ENCODE measurements at places on chromosomes 3 and 15.

DNA sequence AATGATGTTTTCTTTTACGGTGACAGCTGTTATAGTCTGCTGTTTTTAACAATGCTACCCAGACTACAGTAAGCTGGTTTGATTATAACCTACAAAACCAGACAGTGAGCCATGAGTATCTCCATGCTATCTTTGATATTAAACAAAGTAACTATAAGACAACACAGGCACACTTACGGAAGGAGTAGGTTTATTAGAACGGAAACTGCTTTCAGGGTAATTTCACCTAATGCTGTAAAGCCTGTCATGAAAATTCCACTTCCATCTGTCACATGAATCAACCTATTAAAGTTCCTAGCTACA is 33.0 kb downstream of the VPS13C start:
- no peak for DNase-seq

- DNase-seq: no peak
These were observed 59.9 kb downstream of the LRRFIP2 start for GRCh38 chr3:37114251-37115145.

GRCh38 chr3:70233112-70233511 is 79.3 kb downstream of the MDFIC2 start:
- no peak for DNase-seq

DNA sequence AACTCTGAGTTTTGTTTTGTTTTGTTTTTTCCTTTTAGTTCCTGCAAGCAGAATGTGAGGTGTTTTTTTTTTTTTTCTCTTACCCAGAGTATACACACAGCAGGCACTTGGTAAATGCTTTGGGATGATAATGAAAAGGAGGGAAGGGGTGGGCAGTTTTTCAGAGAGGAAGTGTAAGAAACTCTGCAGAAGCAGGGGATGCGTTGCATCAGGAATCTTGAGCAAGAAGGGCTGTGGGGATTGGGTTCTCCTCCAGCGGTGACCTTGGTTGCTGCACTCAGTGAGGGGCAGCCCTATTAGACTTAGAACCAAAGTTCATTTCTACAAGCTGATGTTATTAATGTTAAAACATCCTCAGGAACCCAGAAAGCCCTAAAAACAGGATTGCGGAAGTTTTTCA is 32.2 kb upstream of the TMEM158 start:
- no peak for DNase-seq

- no peak for DNase-seq
These were observed 20.7 kb upstream of the MYZAP start for GRCh38 chr15:57570994-57571393.

DNA sequence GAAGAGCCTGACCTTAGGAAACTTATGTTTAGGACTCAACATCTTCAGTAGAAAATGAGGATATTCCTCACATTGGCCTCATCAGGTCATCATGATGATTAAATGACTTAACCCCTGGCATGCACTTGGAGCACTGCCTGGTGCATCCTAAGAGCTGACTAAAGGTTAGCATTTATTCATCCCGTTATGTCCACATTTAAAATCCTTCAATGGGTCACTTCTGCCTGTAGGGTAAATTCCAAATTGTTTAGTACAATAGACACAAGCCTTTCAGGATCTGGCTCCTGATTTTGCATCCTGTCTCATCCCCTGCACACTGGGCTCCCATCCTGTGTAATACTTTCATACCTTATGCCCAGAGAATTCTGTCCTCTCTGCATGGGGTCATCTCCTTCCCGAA is 195.2 kb upstream of the MCTP2 start:
- DNase-seq: no peak

GRCh38 chr3:82596805-82597204 is 835.4 kb upstream of the GBE1 start:
- no peak for DNase-seq

DNA sequence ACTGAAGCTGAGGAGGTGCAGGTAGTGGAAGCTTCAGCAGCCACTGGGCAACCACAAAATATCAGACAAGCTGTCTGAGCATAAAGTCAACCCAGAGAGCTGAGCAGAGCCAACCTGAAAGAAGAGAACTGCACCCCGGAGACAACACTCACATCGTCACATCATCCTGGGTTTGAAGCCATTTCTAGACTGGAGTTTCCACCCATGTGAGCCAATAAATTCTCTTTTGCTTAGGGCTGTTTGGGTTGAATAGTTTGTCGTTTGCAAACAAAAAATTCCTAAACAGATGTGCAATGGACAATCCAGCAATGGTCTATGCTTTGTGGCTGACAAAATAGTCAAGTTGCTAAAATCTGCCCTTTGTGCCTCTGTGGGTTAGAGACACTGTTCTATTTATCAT is 15.3 kb upstream of the RAD18 start:
- no peak for DNase-seq

DNA sequence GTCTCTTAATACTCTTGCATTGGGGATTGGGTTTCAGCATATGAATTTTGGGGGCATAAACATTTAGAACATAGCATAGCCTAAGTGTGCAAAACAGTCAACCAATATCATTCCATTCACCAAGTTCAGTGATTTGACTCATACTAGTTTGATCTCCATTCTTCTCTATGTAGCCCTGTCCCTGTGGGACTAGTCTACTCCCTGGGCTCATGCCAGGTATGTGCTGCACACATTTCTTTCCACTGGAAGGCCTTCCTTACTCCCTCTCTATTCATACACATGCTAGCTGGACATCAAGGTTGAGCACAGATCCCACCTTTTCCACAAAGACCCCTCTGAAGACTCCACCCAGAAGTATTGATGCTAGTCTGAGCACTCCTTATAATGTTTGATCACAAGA is 5.1 kb downstream of the ZDHHC23 start:
- no peak for DNase-seq

- peak; percentile 57 for DNase-seq
These were observed 127.6 kb upstream of the LMOD3 start for GRCh38 chr3:69250014-69250413.

GRCh38 chr3:81485444-81485865 is 276.0 kb downstream of the GBE1 start:
- DNase-seq: no peak

- DNase-seq: no peak
These were observed 191.1 kb upstream of the RASGRP1 start for GRCh38 chr15:38755718-38756117.

DNA sequence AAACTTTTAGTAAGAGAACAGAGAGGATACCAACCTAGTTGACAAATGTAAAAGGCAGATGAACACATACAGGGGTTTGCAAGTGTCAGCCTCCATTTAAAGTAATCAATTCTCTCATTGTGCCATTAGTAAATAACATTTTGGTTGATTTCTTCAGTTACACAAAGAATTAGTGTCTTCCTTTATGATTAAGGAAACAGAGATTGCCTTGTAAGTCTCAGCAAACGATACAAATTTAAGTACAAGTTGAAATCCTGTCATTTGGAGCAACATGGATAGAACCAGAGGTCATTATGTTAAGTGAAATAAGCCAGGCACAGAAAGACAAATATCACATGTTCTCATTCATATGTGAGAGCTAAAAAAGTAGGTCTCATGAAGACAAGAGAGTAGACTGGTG is 26.1 kb downstream of the MYO5A start:
- no peak for DNase-seq

DNA sequence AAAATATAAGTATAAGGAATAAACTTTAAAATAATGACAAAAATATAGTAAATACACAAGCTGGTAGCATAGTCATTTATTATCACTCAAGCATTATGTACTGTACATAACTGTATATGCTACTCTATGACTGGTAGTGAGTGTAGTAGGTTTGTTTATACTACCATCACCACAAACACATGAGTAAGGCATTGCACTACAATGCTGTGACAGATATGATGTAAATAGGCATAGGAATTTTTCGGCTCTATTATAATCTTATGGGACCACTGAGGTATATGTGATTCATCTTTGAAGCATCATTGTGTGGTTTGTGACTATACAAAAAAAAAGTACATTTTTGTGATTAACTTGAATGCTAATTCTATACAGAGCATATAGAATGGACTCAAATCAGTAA is 35.3 kb upstream of the FBN1 start:
- DNase-seq: no peak

- no peak for DNase-seq
These were observed 10.4 kb downstream of the INO80 start for GRCh38 chr15:41105348-41106334.

GRCh38 chr3:145370870-145371269 is 790.1 kb downstream of the PLOD2 start:
- no peak for DNase-seq

GRCh38 chr15:70066447-70066846 is 31.3 kb downstream of the TLE3 start:
- no peak for DNase-seq

GRCh38 chr3:53361852-53362251 is 14.5 kb upstream of the DCP1A start:
- DNase-seq: no peak

DNA sequence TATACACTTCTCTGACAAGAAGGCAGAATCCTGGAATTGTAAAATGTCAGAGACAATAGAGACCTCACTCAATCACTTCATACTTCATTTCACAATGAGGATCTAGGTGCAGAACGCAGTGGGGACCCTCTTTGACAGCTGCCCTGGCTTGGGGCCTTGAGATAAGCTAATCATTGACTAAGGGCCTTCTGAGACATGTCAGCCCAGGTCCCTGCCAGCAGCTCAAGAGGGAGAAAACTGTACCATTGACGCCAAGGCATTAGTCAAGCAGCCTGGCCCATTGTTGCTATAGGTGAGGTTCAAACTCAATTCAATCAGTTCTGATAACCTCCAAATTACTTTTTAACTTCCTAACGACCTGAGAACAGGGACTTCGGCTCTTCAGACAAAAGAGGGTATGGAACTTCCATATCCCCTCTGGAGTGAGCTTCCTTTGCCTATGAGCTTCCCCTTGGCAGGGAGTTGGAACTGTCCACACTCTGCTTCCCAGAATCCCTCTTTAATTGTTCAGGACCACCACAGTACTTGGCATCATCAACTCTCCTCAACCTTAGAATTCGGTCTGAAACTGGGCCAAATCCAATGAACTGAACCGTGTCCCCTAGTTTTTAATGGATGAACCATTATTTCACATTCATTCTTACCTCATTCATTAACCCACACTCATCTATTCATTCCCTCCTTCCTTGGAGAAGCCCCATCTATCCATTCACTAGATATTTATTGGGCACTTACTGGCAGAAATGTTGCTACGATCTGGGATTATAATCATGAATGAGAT is 1.5 kb upstream of the CYP8B1 start:
- DNase-seq: no peak

DNA sequence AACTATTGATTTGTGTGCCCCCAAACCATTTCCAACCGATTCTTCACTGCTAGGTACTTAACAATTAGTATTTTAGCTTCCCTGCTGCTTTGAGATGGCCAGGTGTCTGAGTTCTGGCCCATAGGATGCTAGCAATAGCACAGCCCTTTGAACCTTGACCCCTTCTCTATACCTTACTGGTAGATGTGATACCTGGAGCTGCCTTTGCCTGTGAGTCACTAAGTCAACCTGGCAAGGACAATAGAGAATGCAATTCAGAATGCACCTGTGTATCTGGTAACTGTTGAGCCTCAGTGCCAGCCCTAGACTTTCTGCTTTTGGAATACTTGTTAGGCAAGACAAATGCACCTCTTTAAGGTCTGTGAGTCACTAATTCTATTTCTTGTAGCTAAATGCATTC is 467.4 kb downstream of the GRM7 start:
- DNase-seq: no peak

- DNase-seq: no peak
These were observed 110.0 kb downstream of the XXYLT1 start for GRCh38 chr3:195160908-195161434.

GRCh38 chr15:38564557-38565286 is at the start of gene RASGRP1:
Gene RASGRP1, minus strand, starts transcription at chr15:38564814. Its CDS starts 186 bp downstream, at chr15:38564628.
- peak; percentile 86 for DNase-seq

- no peak for DNase-seq
These were observed 26.3 kb downstream of the MRAS start for GRCh38 chr3:138374573-138375134.

DNA sequence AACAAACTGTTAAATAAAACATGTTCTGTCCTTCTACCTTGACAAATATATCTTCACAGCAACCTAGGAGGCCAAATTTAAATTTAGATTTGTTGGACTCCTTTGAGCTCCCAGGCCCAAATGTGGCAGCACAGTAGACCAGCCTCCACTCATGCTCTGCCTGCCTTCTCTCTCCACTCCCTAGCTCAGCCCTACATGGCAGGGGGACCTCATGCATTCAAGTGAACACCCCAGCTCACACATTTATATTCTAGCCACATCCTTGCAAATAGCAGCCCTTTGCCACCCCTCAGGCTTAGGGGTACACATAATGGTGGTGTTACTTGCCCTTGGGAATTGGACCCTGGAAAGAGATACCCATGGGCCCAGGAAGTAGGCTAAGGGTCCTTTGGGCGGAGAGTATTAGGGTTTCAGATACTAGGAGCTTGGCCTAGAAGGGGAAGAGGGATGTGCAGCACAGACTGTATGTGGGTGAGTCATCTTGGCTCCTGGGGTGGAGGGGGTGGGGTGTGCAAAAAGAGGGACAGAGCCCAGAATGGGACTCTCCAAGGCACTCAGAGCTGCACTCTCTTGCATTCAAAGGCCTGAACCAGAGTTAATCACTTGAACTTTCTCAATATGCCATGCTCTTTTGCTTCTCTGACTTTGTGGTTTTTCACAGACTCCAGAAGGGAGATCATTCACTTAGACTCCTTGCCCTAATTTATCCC is 268.4 kb upstream of the ROPN1 start:
- no peak for DNase-seq

DNA sequence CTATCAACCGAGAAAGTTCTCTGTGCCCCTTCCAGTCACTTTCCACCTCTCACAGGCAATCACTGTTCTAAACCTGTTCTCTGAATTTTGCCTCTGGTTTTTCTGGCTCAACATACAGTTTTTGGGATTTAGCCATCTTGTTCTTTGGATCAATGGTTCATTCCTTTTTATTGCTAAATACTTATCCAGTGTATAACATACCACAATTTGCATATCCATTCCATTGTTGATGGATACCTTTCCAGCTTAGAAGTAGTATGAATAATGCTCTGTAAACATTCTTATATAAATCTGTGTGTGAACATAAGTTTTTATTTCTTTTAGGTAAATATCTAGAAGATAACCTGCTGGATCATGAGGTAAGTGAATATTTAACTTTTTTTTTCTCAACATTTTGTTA is 87.8 kb upstream of the FNDC3B start:
- DNase-seq: no peak

DNA sequence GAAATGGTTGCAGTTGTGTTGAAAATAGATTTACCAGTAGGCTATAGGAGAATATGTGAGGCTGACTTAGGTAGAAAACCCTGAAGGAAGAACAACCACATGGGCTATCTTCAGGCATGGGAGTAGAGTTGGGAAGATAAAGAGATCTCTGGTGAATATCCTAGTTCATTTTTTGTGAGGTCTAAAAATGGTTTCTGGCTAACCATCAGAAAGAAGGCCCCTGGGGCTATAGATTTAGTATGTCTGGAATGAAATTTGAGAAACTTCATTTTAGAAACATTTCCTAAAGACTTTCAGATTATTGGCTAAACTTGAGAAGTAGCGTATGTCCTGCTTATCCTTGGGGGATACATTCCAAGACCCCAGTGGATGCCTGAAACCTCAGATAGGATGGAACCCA is 148.2 kb downstream of the NAALADL2 start:
- DNase-seq: no peak
